ENCODE measurements at places on chromosomes 11 and 22. TPM values are rescaled to one million over a fixed set of nuclear protein-coding genes. Genes with fewer than 3 reads are reported as not detected.

DNA sequence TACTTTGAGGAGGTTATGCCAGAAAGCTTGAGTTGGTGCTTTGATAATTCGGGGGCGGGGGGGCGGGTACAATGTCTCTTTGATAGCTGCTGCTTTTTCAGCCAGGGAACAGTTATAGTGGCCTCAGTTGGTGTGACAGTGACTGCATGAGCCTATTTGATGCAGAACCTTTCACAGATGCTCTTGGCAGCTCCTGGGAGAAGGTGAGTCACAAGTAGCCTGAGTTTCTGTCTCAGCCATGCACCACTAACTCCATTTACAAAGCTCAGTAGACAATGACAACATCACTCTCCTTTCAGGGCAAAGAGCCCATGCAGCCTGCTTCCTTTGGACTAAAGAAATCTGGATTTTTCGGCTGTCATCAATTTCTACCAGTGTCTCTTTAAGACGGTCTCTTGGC is 42.1 kb upstream of the SEZ6L start:
- no peaks in the 10 kb centered on the region for H3K36me3 ChIP-seq
- H3K27ac ChIP-seq, result no peak overlapping the region

GRCh38 chr11:35458846-35459245 is 39.5 kb upstream of the SLC1A2 start:
- no peaks in the 10 kb centered on the region for H3K4me1 ChIP-seq
- H3K27me3 ChIP-seq, result no peaks in the 10 kb centered on the region
- no peak overlapping the region for H3K4me3 ChIP-seq
- DNase-seq, result no peak
- H3K36me3 ChIP-seq, result no peaks in the 10 kb centered on the region

GRCh38 chr11:19861171-19861570 is 148.5 kb downstream of the NAV2 start:
- H3K27ac ChIP-seq, result no peak overlapping the region
- H3K4me3 ChIP-seq, result no peak overlapping the region
- no peak for DNase-seq
- H3K36me3 ChIP-seq, result peaks cover 15% of the 10 kb centered on the region
- no peaks in the 10 kb centered on the region for H3K27me3 ChIP-seq

The OR51I1 gene
- total RNA-seq, result not detected

DNA sequence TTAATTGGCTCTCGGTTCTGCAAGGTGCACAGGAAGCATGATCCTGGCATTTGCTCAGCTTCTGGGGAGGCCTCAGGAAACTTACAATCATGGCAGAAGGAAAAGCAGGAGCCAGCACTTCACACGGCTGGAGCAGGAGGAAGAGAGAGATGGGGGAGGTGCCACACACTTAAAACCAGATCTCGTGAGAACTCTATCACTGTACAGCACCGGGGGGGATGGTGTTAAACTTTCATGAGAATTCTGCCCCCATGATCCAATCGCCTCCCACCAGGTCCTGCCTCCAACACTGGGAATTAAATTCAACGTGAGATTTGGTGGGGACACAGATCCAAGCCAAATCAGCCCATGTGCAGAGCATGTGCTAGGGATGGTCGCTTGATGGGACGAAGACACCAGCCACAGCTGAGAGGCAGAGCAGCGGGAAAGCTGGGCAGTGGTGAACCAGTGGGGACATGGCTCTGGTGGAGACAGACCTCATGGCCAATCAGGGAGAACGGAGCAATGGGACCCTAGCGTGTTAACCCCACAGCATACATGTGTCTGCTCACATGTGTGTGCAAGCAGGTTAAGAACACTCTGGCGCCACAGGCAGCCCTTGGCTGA is 6.2 kb downstream of the TANGO2 start:
- H3K27me3 ChIP-seq, result no peaks in the 10 kb centered on the region
- no peaks in the 10 kb centered on the region for H3K36me3 ChIP-seq
- no peak overlapping the region for H3K4me3 ChIP-seq
- no peaks in the 10 kb centered on the region for H3K4me1 ChIP-seq
- peak; percentile 15 for DNase-seq

All from H9 (cell line).